ENCODE measurements at places on chromosomes 5 and 9.

GRCh38 chr5:149271716-149272563 is at the start of gene AFAP1L1:
TSS of gene AFAP1L1 (plus strand) at chr5:149271859. CDS start at chr5:149271969, 110 bp downstream.
- DNase-seq, result no peak

DNA sequence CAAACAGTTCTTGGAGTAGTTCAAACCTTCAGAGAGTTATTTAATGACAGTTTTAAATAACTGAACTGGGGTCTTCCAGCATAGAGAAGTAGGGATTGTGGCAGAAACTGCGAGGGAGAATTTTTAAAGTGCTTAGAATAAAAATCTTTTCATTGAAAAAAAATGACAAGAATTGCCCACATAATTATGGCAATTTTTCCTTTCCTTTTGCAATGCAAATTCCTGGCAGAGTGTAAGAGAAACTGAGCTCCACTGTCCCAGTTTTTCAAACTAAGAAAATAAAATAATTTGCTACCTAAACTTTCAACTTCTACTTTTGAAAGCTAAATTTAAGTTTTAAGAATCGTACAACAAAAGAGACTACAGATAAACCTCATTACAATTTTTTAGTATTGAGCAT is 2.3 kb upstream of the PTGER4 start:
- no peak for DNase-seq

- DNase-seq, result no peak
Observed at GRCh38 chr9:103169798-103170197, 174.7 kb downstream of the CYLC2 start.

DNA sequence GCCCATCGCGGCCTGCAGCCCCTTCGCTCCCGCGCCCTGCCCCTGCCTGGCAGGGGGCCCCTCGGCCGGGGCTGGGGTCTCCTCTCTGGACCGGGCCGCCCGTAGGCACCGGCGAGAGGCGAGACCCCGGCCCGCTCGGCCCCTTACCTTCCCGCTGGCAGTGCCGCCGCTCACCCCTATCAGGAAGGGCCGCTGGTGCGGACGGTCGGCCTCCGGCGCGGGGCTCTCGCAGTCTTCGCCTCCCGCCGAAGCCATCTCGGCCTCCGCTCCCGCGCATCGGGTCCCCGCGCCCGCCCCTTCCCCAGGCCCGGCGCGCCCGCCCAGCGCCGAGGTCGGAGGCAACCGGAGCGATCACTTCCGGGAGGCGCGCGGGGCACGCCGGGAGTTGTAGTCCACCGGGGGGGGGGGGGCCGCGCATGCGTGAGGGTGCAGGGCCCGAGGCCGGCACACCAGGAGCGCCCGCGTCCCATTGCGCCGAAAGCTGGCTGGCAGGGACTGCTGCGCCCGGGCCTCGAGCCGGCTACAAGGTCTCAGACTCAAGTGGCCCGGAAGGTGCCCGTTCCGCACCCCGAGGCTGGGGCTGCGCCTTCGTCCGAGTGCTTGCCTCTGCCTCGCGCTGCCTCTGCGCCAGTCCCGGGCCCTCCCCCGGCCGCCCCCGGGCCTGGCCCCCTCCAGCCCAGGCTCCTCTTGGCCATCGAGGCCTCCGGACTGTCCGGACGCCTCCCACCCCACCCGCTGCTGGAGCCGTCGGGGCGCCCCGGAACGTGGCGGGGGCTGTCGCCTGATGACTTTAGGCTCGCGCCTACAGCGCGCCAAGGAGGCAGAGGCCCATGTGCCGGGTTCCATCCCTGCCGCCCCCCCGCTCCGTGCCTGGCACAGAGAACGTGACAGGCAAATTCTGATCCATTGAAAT is at the start of gene UCK1:
Gene UCK1 (minus strand): TSS at position 344 of the 913 bp plus-strand sequence. CDS start 89 bp downstream, at position 255.
- DNase-seq, result peak; percentile 38

- no peak for DNase-seq
Observed at GRCh38 chr9:121698627-121699570, 47.5 kb downstream of the DAB2IP start.

DNA sequence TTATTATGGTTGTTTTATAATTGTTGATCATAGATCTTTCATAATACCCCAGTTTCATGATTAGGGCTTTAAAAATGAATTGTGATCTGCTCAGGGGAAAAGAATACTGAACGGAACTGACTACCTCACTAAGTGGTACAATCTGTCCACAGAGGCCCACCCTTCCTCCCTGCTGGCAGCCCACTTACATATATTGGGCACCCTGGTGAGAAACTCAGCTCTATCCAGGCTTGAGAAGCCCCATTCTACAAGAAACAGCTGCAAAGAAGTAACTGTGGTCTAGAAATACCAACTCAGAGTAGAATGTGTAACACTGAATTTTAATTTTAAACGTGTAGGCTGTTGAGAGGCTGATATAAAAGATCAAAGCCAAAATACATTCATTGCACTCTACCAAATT is 46.9 kb downstream of the TSSK1B start:
- DNase-seq, result no peak

GRCh38 chr5:43515678-43516048 is 715 bp upstream of the C5orf34 start:
- DNase-seq, result no peak

DNA sequence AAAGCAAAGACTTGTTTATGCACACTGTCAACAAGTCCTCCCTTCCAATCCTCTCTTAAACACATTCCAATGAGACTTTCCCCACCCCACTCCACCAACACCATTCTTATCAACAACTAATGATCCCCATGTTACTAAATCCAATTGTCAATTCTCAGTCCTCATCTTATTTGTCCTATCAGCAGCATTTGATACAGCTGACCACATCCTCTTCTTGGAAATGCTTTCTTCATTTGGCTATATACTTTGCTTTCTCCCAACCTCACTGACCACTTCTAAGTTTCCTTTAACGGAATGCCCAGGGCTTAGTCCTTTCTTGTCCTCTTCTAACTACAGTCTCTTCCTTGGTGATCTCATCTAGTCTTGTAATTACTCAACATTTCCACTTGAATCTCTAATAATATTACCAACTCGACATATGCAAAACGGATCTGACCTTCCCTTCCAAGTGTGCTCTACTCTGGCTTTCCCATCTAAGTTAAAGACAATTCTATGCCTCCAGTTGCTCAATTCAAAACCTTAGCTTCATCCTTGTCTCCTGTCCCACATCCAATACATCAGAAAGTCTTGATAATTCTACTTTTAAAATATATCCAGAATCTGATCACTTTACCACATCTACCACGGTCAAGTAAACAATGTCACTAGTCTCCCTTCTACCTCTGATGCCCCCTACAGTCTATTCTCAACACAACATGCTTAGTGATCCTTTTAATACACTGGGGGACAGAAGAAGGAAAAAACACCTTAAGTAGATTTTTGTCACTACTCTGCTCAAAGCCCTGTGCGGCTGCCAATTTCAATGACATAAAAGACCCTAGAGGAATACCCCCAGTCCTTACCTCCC is 25.5 kb downstream of the AGTPBP1 start:
- no peak for DNase-seq

DNA sequence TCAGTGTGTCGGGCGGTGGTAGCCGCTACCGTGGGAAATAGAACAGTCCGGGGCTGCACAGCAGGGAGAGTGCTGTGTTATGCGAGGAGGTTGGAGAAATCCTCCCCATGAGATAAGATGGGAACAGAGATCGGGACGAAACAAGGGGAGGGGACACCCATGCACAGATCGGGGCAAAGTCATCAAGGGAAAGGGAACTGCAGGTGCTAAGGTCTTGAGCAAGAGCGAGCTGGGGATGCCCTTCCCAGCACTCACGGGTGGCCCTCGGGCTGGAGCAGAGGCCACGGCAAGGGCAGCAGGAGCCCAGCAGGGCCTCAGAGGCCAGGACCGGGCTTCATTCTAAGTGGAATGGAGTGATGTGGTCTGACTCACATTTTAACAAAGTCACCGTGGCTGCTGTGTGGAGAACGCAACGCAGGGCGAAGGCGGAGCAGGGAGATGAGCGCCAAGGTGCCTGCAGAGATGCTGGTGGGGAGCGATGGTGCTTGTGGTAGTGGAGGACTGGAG is 7.7 kb downstream of the IL13 start:
- no peak for DNase-seq

- DNase-seq, result no peak
Observed at GRCh38 chr5:180817893-180818674, 15.5 kb upstream of the MGAT1 start.

DNA sequence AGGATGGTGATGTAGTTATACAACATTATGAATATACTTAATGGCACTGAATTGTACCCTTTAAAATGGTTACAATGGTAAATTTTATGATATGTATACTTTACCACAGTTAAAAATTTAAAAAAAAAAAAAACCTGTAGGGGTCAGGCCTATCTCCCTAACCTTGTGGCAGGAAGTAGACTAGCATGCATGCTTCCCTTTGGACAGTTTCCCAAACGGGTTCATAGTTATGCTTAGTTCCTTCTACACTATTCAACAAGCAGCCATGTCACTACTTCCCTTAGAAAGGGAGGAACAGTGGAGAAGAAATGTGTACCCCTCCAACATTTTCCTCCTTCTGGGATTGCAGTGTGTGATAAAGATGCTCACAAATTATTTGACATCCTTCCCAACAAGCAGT is 32.5 kb downstream of the IDNK start:
- DNase-seq, result no peak

DNA sequence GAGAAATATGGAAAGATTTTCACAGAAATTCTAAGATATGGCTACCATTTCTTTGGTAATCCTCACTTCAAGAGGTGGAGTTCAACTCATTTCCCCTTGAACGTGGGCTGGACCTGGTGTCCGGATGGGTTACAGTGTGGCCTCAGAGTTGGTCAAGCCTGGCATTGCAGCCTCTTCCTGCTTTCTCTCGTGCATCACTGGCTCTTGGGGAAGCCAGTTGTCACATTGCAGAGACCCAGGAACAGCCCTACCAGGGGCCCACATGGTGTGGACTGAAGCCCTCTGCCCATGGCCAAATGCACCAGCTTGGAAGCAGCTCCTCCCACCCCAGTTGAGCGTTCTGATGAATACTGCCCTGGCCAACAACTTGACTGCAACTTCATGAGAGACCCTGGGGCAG is 47.7 kb upstream of the FCN1 start:
- no peak for DNase-seq

- no peak for DNase-seq
Observed at GRCh38 chr9:127963359-127964064, 17.3 kb downstream of the EEIG1 start.

- no peak for DNase-seq
Observed at GRCh38 chr9:96603305-96604003, 16.2 kb downstream of the CDC14B start.

GRCh38 chr9:33263131-33264002 is 1.1 kb downstream of the BAG1 start:
- no peak for DNase-seq
